ENCODE measurements at places on chromosomes 2 and 18. TPM values are rescaled to one million over a fixed set of nuclear protein-coding genes. Genes with fewer than 3 reads are reported as not detected.

KCNK3 gene
- not detected for total RNA-seq

PLGLB1 gene
- 0.37 TPM for total RNA-seq

DUSP19 gene
- 5.0 TPM for total RNA-seq

HNMT gene
- not detected for total RNA-seq

LPIN1 gene
- total RNA-seq = 102 TPM

C2orf78 gene
- total RNA-seq = not detected

RGPD3 gene
- 0.20 TPM for total RNA-seq

SAG gene
- not detected for total RNA-seq
